KG1 (cell line): ENCODE measurements at places on chromosomes 6 and 20.

DNA sequence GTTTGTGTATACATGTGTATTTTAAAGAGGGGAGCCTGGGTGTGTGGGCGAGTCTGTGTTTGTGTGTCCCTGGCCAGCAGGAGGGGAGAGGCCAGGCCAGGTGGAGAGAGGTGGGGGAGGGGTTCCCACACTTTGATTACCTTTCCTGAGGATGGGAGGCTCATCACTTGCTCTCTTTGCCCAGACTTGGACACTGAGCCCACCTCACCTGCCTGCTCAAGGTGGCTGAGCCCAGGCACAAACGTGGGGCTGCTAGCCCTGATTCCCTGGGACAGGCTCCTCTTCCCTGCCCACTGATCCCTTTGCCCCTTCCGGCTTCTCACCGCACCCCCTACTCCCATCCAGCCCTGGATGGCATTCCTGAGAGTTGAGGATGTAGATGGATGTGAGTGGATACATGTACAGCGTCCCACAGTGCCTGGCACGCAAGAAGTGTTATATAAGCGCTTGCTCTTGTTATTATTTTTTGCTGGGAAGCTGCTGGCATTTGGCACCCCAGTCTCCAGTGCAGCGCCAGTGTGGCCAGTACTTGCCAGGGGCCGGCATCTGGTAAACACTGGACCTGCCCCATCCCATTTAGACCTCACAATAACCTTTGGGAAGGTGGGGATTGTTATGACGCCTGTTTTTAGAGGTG, 2.7 kb downstream of the CEBPB start:
- DNase-seq, result no peak

- DNase-seq, result no peak
Observed at GRCh38 chr6:1619673-1620503, 10.2 kb downstream of the FOXC1 start.

GRCh38 chr20:32667027-32667426, 6.7 kb downstream of the C20orf203 start:
- no peak for DNase-seq

DNA sequence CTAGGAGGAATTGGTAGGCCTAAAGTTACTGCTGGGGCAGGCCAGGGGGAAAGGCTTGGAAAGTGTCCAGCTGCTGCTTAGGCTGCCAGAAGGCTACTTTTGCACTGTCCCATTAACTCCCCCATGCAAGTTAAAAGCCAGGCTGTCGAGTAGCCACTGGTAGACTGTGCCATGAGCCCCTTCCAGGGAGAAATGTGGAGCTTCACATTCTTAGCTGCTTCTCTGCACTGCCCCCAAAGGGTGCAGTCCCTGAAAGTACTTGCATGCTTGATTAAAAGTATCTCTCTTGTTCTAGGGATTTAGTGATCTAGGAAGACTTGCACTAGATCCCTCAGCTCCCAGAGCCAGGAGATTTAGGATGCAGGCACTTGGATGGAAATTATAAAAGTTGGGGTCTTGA, 57.3 kb downstream of the CDC5L start:
- DNase-seq, result no peak

DNA sequence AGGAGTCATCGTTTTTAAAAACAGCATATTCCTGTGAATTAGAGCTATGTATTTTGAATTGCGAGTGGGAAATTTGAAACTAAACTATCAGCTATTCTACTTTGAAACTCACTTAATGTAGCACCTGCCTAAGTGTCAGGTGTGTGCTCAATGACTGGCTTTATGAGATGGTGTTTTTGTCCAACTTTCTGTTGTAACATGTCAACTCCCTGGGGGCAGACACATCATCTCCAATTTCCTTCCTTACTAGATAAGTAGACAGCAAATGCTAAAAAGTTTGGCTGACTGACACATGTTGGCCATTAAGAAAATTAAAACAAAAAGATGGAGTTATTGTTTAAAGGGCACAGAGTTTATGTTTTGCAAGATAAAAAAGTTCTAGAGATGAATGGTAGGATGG, 226.9 kb downstream of the TFAP2B start:
- DNase-seq, result no peak

DNA sequence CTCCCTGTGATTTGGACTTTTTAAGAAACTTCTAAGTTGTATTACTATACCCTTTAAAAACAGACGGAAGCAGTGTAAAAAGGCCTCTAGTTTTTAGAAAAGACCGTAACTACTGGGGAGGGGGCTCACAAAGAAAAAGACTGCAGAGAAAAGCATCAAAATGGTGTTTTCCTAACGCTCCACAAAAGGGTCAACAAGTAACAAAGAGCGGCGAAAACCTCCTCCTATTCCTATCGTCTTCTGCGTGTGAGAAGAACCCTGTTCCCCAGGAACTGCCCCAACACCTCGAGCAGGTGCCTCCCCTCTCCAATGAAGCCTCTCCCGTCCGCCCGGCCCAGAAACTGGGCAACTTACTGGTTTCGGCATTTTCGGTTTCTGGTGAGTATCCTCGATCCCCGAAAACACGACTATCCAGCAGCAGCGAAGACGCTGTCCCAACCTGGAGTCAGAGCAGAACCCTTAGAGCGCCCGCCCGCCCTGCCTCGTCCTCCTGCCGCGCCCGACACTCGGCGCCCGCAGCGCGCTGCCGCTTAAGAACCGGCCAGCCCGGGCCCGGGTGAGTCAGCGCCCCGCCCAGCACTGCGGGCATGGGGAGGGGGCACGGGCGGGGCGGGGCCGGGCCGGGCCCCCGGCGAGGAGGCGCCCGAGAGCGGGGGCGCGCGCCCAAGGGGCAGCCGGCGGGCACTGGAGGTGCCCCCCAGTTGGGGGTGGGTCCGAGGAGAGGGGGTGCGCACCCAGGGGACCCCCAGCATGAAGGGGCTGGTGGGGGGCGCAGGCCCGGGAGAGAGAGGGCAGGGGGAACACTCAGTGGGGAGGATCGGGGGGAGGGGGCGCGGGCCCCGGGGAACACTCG, 1.2 kb downstream of the EZR start:
- DNase-seq, result peak; percentile 9

- no peak for DNase-seq
Observed at GRCh38 chr6:26309731-26310142, 55.3 kb upstream of the BTN3A2 start.

- DNase-seq, result no peak
Observed at GRCh38 chr6:36651659-36652379, 26.7 kb upstream of the CDKN1A start.

- DNase-seq, result no peak
Observed at GRCh38 chr20:59790346-59790745, 143.1 kb downstream of the SYCP2 start.
